ENCODE measurements at places on chromosomes 16 and 17. TPM values are rescaled to one million over a fixed set of nuclear protein-coding genes. Genes with fewer than 3 reads are reported as not detected.

DNA sequence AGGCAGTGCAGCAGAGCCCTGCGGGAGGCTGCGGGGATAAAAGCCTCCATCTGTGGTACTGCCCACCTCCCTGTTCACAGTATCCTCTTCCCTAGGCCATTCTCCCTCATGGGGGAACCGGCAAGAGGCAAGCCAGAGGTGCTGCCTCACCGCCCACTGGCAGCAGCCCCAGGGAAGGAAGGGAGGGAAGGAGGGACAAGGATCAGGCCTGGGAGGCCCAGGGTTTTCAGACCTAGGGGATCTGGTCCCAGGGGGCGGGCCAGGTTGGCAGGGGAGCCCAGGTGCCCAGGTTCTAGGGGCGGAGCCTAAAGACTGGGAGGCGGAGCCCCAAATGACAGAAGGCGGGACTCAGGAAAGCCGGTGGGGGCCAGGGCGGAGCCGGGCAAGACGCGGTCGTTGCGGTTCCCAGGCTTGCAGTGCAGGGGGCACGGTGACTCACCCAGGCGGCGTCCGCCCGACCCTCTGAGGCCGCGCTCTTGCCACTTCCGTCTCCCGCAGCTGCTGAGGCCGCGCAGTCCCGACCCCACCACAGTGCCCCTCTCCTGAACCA, 3.0 kb upstream of the MTMR4 start:
- peaks cover 53% of the 10 kb centered on the region for H3K4me1 ChIP-seq
- no peaks in the 10 kb centered on the region for H3K36me3 ChIP-seq
- H3K27ac ChIP-seq, result peak overlapping the region; percentile 72
- no peak for DNase-seq
- H3K4me3 ChIP-seq, result peak overlapping the region; percentile 84

GRCh38 chr16:29641561-29641960, 21.5 kb upstream of the SPN start:
- H3K27me3 ChIP-seq, result no peaks in the 10 kb centered on the region
- H3K4me1 ChIP-seq, result peaks cover 47% of the 10 kb centered on the region
- no peak overlapping the region for H3K27ac ChIP-seq

Gene CD300E
- 0.18 TPM for polyA plus RNA-seq

DNA sequence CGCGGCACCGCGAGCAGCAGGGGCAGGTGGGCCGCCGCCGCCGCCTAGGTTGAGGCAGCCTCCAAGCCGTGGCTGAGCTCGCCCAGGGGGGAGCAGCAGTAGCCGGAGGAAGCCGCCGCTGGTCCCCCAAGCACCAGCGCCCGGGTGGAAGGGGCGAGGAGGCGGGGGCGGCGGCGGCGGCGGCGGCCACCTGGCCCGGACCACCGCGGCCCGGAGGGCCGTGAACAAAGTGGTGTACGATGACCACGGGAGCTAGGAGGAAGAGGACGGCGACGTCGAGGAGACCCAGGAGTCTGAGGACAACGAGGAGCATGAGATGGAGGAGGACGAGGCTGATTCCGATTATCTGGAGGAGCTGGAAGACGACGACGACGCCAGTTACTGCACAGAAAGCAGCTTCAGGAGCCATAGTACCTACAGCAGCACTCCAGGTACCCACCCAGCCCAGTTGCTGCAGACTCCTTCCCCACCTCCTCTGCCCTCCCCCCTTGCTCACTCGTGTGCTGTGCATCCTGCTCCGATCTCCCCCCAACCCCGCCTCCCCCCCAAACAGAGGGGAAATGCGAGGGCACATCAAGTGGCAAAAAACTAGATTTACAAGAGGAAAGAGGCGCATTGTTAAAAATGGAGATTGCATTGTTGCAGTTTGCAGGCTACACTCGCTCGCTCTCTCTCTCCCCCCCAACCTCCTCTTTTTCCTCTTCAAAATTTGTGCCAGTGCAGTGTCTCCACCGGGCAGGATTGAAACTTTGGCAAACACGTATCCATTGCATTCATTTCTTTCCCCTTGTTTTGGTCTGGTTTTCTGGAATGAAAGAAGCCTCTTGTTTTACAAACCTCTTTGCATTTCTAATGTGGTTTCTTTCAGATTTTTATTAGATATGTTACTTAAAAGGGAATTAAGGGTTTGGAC, 41.8 kb upstream of the AMZ2 start:
- no peak for DNase-seq
- H3K36me3 ChIP-seq, result peaks cover 8% of the 10 kb centered on the region
- peaks cover 14% of the 10 kb centered on the region for H3K4me1 ChIP-seq
- no peaks in the 10 kb centered on the region for H3K27me3 ChIP-seq
- H3K27ac ChIP-seq, result peak overlapping the region; percentile 93

GRCh38 chr16:69338557-69339288, 641 bp downstream of the COG8 start:
- H3K36me3 ChIP-seq, result peaks cover 10% of the 10 kb centered on the region
- peak overlapping the region; percentile 99 for H3K4me3 ChIP-seq
- DNase-seq, result no peak

GRCh38 chr16:49854188-49854795, 1.6 kb downstream of the ZNF423 start:
- H3K4me1 ChIP-seq, result peaks cover 17% of the 10 kb centered on the region
- H3K4me3 ChIP-seq, result no peak overlapping the region
- peak overlapping the region; percentile 28 for H3K27ac ChIP-seq
- H3K36me3 ChIP-seq, result no peaks in the 10 kb centered on the region

Gene PRCD
- 33.4 TPM for polyA plus RNA-seq

- no peaks in the 10 kb centered on the region for H3K36me3 ChIP-seq
- DNase-seq, result no peak
- no peaks in the 10 kb centered on the region for H3K4me1 ChIP-seq
These were observed 36.8 kb downstream of the RPGRIP1L start for GRCh38 chr16:53666786-53667415.

GRCh38 chr16:4614571-4615383, at the start of gene UBALD1:
Gene UBALD1, minus strand, starts transcription at chr16:4614888. Its CDS starts 91 bp downstream, at chr16:4614797.
- peak within 1 kb of the TSS; percentile 98 for H3K4me3 ChIP-seq
- H3K36me3 ChIP-seq, result no peaks in the 10 kb centered on the region
- no peaks in the 10 kb centered on the region for H3K27me3 ChIP-seq
- DNase-seq, result peak; percentile 74
- peaks cover 36% of the 10 kb centered on the region for H3K4me1 ChIP-seq

- no peaks in the 10 kb centered on the region for H3K27me3 ChIP-seq
- peaks cover 35% of the 10 kb centered on the region for H3K4me1 ChIP-seq
- DNase-seq, result no peak
- H3K4me3 ChIP-seq, result no peak overlapping the region
These were observed 12.0 kb downstream of the VAC14 start for GRCh38 chr16:70788668-70789594.

- H3K27me3 ChIP-seq, result peaks cover 61% of the 10 kb centered on the region
- H3K36me3 ChIP-seq, result peaks cover 10% of the 10 kb centered on the region
- H3K27ac ChIP-seq, result no peak within 1 kb of the TSS
These were observed at the start of gene TEKT3 for GRCh38 chr17:15341385-15341849. Gene TEKT3, minus strand, starts transcription at chr17:15341597. Its CDS starts 10,012 bp downstream, at chr17:15331585.

- no peak overlapping the region for H3K4me3 ChIP-seq
- H3K36me3 ChIP-seq, result no peaks in the 10 kb centered on the region
- no peak overlapping the region for H3K27ac ChIP-seq
- no peak for DNase-seq
- H3K27me3 ChIP-seq, result peaks cover 13% of the 10 kb centered on the region
These were observed 147.0 kb downstream of the MAP2K6 start for GRCh38 chr17:69561462-69561861.

- no peak overlapping the region for H3K27ac ChIP-seq
- H3K27me3 ChIP-seq, result peaks cover 58% of the 10 kb centered on the region
- no peak for DNase-seq
These were observed 3.3 kb downstream of the PMP22 start for GRCh38 chr17:15261802-15262290.

- H3K27ac ChIP-seq, result no peak overlapping the region
- DNase-seq, result no peak
- H3K4me1 ChIP-seq, result no peaks in the 10 kb centered on the region
- H3K36me3 ChIP-seq, result no peaks in the 10 kb centered on the region
These were observed 98.6 kb downstream of the ZNF18 start for GRCh38 chr17:11898526-11899235.

DNA sequence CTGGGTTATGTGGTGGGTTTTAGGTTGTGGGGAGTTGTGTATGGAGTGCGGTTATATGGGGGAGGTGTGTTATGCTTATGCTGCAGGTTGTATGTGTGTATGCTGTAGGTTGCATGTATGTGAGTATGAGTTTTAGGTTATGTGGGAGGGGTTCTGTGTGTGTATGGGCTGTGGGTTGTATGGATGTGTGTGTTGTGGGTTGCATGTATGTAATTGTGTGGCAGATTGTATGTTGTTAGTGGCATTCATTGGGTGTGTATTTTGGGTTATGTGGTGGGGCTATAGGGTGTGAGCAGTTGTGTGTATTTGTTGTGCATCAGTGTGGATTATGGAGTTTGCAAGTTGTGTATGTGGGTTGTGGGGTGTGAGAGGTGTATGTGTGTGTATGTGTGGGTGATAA, 277.4 kb downstream of the NPIPA8 start:
- H3K27me3 ChIP-seq, result peaks cover 15% of the 10 kb centered on the region
- no peak overlapping the region for H3K27ac ChIP-seq
- H3K36me3 ChIP-seq, result no peaks in the 10 kb centered on the region
- H3K4me1 ChIP-seq, result no peaks in the 10 kb centered on the region
- DNase-seq, result no peak

Gene SLC22A31
- polyA plus RNA-seq, result not detected

DNA sequence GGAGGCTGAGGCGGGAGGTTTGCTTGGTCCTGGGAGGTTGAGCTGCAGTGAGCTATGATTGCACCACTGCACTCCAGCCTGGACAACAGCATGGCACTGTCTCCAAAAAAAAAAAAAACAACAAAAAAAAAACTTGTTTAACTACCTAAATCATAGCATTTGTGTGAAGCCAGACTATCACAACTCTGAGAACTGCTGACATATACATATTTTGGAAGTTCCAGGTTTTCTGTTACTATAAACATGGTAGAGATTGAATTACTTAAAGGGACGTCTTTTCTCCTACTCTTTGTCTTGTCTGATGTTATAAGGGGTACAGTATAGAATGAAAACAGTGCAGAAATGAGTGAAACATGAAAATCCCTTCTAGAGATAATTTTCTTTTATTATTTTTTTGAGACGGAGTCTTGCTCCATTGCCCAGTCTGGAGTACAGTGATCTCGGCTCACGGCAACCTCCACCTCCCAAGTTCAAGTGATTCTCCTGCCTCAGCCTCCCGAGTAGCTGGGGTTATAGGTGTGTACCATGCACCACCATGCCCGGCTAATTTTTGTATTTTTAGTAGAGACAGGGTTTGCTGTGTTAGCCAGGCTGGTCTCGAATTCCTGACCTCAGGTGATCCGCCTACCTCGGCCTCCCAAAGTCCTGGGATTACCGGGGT, 18.4 kb downstream of the ABCC1 start:
- peaks cover 39% of the 10 kb centered on the region for H3K36me3 ChIP-seq
- H3K4me3 ChIP-seq, result no peak overlapping the region
- H3K27ac ChIP-seq, result no peak overlapping the region
- H3K4me1 ChIP-seq, result peaks cover 23% of the 10 kb centered on the region
- no peak for DNase-seq

GRCh38 chr17:9979463-9979995, 74.5 kb upstream of the RCVRN start:
- no peaks in the 10 kb centered on the region for H3K27me3 ChIP-seq
- DNase-seq, result no peak
- no peak overlapping the region for H3K27ac ChIP-seq
- H3K36me3 ChIP-seq, result no peaks in the 10 kb centered on the region

Gene PLLP
- polyA plus RNA-seq, result 0.54 TPM

GRCh38 chr17:34475296-34475695, 104.1 kb upstream of the TMEM132E start:
- H3K4me1 ChIP-seq, result no peaks in the 10 kb centered on the region
- no peak overlapping the region for H3K27ac ChIP-seq
- H3K4me3 ChIP-seq, result no peak overlapping the region
- DNase-seq, result no peak
- no peaks in the 10 kb centered on the region for H3K36me3 ChIP-seq

GRCh38 chr17:59435238-59435637, 103.8 kb downstream of the YPEL2 start:
- no peak overlapping the region for H3K27ac ChIP-seq
- DNase-seq, result no peak
- peaks cover 14% of the 10 kb centered on the region for H3K4me1 ChIP-seq
- H3K36me3 ChIP-seq, result peaks cover 4% of the 10 kb centered on the region
